ENCODE measurements at places on chromosomes 4 and X. TPM values are rescaled to one million over a fixed set of nuclear protein-coding genes. Genes with fewer than 3 reads are reported as not detected.

CDS1 gene
- total RNA-seq, result 0.62 TPM

CXCL13 gene
- not detected for total RNA-seq

FGF16 gene
- total RNA-seq, result not detected

GUCY1A1 gene
- total RNA-seq, result not detected

NR3C2 gene
- 0.02 TPM for total RNA-seq

ZNF711 gene
- total RNA-seq, result 0.76 TPM

SPATA18 gene
- total RNA-seq, result 4.6 TPM

BST1 gene
- total RNA-seq, result 15.6 TPM

NXF2B gene
- total RNA-seq, result not detected

F8A2 gene
- total RNA-seq, result not detected

PARM1 gene
- 0.60 TPM for total RNA-seq

NKX3-2 gene
- 0.12 TPM for total RNA-seq

CD38 gene
- total RNA-seq, result 14.4 TPM

MAGEA2B gene
- total RNA-seq, result 0.16 TPM

CTAG2 gene
- total RNA-seq, result not detected

PPP2R3B gene
- 21.1 TPM for total RNA-seq

PRSS12 gene
- 0.38 TPM for total RNA-seq

PCDH18 gene
- total RNA-seq, result not detected

AFM gene
- total RNA-seq, result not detected

HDX gene
- total RNA-seq, result 2.0 TPM

SOWAHD gene
- 0.06 TPM for total RNA-seq

GRIA3 gene
- total RNA-seq, result not detected

SEC31A gene
- 104 TPM for total RNA-seq

TMPRSS11F gene
- not detected for total RNA-seq

RAB41 gene
- total RNA-seq, result not detected

FGFBP1 gene
- total RNA-seq, result 2.5 TPM

HS6ST2 gene
- total RNA-seq, result 0.15 TPM

NMU gene
- 0.52 TPM for total RNA-seq

TREX2 gene
- total RNA-seq, result 1.6 TPM

ARHGAP4 gene
- 1.2 TPM for total RNA-seq

LDOC1 gene
- total RNA-seq, result 103 TPM

CT45A2 gene
- not detected for total RNA-seq

SPATA4 gene
- 0.14 TPM for total RNA-seq

TMEM31 gene
- total RNA-seq, result not detected

MAGEC1 gene
- 0.05 TPM for total RNA-seq

CPZ gene
- total RNA-seq, result 0.11 TPM

SYN1 gene
- 0.24 TPM for total RNA-seq

ERAS gene
- total RNA-seq, result 0.15 TPM

SCD5 gene
- total RNA-seq, result 8.2 TPM

NKX6-1 gene
- total RNA-seq, result 0.48 TPM

SERTM2 gene
- total RNA-seq, result not detected

NXT2 gene
- 7.9 TPM for total RNA-seq

ARMCX1 gene
- total RNA-seq, result 0.47 TPM

CASP3 gene
- total RNA-seq, result 24.7 TPM

MGARP gene
- total RNA-seq, result 0.57 TPM

WDFY3 gene
- 13.7 TPM for total RNA-seq

CYLC1 gene
- total RNA-seq, result not detected

SLC34A2 gene
- 0.05 TPM for total RNA-seq

SULT1B1 gene
- total RNA-seq, result not detected

TKTL2 gene
- not detected for total RNA-seq

PAGE2 gene
- total RNA-seq, result not detected

Measured in A549 treated with dexamethasone at 1 μM for 4 hours (cell line).